ENCODE measurements at places on chromosomes 3 and 15.

DNA sequence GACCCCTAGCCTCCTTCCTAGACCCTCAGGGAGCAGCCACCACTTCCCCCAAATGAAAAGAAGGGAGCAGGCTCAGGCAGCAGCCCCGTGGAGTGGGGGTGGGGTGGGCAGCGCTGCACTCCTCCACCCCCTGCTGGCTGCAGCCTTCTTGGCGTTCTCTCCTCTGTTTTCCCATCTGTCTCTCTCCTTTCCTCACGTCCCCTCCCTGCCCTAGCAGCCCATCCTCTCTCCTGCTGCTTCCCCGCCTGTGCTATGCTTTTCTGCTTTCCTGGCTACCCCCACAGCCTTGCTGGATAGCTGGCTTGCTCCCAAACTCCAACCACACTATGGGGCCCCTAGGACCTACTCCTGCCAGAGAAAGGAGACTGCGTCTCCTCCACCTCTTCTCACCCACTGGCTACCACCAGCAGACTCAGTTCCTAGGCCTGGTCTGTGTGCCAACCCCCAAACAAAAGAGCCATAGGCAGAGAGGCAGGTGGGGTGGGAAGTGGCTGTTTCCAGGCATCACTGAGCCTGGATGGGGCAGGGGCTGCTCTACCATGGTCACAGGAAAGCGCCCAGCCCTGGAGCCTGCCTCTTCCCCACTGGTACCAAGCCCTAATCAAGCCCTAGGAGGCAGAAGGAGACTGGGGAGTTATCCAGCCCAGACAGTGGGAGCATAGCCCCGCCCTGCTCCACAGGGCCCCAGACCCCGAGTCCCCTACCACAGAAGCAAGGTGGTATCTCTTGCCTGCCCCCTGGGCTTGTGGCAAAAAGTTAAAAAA lies 3.4 kb upstream of the DISP2 start:
- peak; percentile 95 for DNase-seq

- DNase-seq = no peak
These were observed 12.6 kb upstream of the ADPGK start for GRCh38 chr15:72796210-72796514.

GRCh38 chr3:61594964-61595285 lies 33.6 kb downstream of the PTPRG start:
- no peak for DNase-seq

DNA sequence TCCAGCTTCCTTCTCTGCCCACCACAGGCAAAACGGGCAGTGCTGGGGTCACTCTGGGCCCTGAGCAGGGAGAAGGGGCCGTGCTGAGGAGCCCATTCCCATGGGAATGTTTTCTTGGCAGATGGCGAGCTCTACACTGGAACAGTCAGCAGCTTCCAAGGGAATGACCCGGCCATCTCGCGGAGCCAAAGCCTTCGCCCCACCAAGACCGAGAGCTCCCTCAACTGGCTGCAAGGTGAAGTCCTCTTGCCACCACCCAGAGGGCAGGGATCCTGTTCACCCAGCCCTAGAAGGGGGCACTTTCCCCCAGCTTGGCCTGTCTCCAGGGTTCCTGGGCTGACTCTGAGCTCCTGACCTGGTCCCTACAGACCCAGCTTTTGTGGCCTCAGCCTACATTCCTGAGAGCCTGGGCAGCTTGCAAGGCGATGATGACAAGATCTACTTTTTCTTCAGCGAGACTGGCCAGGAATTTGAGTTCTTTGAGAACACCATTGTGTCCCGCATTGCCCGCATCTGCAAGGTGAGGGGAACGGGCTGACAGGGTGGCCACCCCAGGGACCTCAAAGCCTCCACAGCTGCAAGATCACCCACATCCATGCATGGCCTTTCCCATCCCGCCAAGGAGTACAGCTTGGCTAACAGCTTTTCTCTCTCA lies 12.4 kb downstream of the CIB1 start:
- peak; percentile 73 for DNase-seq

- DNase-seq = peak; percentile 16
These were observed 96.7 kb downstream of the NPAP1 start for GRCh38 chr15:24772266-24772665.

DNA sequence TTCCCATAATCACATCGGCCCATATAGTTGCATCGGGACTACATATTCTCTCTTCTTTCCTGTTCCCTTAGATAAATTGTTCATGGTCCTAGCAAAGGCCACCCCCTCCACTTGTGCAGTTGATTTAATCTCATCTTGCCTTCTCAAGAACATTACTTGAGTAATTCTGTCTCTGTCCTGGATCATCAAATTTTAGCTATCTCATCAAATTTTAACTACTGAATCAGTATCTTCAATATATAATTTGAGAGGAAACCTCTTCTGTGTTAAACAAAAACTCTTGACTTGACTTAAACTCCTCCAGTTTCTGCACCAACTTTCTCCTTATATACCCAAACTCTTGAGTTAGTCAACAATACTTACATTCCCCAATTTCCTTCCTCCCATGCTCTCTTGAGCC lies 4.2 kb upstream of the PRR23B start:
- no peak for DNase-seq

DNA sequence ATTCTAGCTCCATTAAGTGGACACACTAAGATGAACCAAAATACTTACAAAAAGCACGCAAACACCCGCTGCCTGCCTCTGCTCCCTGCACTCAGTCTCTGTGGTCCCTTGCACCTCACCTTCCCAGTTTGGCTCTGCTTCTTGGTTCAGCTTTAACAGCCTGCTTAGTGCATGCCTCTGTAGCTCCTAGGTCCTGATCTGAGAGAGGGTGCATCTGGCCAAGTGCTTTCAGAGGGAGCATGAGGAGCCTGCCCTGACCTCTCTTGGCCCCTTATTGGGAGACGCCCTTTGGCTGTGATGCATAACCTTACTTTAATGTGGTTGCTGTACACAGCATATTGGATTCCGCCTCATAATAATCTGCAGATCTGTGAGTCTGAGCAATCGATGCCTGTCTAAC lies 21.2 kb upstream of the ATP10A start:
- no peak for DNase-seq

DNA sequence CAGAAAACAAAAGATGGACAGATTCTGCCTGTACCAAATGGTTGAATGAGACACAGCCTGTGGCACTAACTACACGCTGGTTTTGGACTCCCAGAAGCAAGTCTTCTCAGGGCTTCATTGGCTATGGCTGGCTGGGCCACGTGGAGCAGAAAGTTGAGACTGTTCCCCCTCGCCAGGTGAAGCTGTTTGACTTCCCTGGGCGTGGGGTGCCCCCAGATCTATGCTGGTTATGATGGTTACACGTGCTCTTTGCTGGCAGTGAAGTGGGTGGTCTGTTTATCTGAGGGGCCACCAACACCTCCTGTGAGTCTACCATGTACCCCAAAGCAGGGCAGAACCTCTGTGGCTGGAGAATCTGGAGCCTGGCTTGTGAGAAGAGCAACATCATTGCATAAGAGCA lies 60.3 kb upstream of the EPHA6 start:
- DNase-seq = no peak
